ENCODE measurements at places on chromosomes 12 and 14. TPM values are rescaled to one million over a fixed set of nuclear protein-coding genes. Genes with fewer than 3 reads are reported as not detected.

Gene TAS2R7
- not detected for total RNA-seq

- DNase-seq = no peak
Measured at GRCh38 chr12:124749725-124750124, 113.9 kb downstream of the SCARB1 start.

- DNase-seq = no peak
Measured at GRCh38 chr12:32765906-32766305, 10.2 kb upstream of the YARS2 start.

GRCh38 chr12:26651566-26652188 lies 181.3 kb downstream of the ITPR2 start:
- DNase-seq = no peak

- DNase-seq = no peak
Measured at GRCh38 chr12:29741342-29742241, 42.1 kb downstream of the TMTC1 start.

Gene WNT1
- 2.0 TPM for total RNA-seq

DNA sequence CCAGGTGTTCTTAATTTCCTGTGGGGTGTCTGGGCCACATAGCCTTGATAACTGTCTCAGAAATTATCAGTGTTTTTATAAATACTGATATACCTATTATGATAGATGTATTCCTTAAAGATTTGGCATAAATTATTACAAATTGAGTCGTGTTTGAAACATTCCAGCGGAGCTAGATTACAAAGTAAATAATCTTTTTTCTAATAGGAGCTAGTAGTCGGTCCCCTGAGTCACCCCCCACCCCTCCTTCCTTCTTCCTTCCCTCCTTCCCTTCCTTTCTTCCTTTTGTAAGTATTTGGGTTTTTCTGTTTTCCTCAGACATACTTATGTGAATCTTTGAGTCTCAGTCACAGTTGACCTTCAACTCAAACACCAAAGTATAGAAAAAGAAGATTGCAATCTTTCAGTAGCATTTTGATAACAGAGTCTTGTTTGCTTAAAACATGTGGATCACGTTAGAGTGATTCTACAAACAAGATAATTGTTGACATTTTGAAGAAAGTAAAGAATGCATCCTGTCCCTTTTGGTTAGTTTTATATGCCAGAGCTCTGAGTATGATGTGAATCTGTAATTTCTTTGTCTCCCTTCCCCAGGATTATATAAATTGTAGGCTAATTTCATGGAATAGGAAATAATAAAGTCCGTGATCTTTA lies 264.0 kb downstream of the FUT8 start:
- no peak for DNase-seq

DNA sequence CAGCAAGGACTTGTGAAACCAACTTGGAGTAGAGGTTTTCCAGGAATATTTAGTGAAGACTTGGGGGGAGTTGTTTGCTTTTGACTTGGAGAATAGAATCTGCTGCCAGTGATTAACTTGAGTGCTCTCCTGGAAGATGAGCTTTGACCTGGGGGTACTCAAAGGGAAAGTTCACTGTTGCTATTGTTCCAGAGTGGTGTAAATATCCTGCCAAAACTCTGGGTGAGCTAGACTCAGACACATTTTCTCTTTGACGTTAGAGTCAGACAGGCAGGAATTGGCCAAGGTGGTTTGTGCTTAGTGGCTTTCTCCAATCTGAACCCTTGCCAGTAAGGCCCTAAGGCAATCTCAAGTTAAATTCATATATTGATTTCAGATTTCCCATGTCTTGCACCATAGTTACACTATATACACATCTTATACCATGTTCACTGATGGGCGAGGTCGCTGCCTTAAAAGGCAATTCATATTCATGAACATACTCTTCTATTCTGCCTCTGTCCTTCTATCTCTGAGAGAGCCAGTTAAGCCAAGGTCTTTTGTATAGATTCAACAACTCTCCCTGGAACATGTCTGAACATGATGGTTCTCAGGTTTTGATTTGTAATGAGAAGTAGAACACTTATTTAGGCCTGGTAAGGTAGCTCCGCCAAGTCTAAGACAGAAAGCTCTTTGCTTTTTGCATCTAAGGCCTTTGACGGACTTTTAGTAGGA lies 204.6 kb upstream of the SLC38A2 start:
- no peak for DNase-seq

- DNase-seq = no peak
Measured at GRCh38 chr14:63992858-63993257, 140.1 kb downstream of the SYNE2 start.
